Breast epithelium (tissue), 4 donors: ENCODE measurements at places on chromosomes 2 and 18.

DNA sequence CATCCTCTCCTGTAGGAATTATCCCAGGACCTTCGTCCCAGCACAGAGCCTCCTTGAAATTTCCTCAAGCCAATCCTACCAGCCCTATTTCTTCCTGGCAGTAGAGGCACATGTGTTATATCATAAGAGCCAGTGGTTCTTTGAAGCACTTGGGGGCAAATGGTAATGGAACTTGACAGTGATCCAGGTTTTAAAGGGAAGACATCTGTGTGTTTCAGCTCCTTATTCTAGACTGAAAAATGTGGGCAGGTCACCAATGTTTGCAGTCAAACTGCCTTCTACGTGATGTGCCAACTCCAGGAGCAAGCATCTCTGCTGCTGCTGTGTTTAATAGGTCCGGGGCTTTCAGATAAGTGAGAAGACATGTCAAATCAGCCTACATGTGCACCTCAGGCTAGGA, 157.1 kb downstream of the GALNT14 start:
- H3K27ac ChIP-seq: peak overlapping the region; percentile 64

- H3K4me1 ChIP-seq: no peaks in the 10 kb centered on the region
- DNase-seq: no peak
- H3K4me3 ChIP-seq: no peak overlapping the region
- H3K27ac ChIP-seq: no peak overlapping the region
- H3K27me3 ChIP-seq: no peaks in the 10 kb centered on the region
- no peaks in the 10 kb centered on the region for H3K36me3 ChIP-seq
These were observed 40.6 kb downstream of the LCLAT1 start for GRCh38 chr2:30487603-30488002.

DNA sequence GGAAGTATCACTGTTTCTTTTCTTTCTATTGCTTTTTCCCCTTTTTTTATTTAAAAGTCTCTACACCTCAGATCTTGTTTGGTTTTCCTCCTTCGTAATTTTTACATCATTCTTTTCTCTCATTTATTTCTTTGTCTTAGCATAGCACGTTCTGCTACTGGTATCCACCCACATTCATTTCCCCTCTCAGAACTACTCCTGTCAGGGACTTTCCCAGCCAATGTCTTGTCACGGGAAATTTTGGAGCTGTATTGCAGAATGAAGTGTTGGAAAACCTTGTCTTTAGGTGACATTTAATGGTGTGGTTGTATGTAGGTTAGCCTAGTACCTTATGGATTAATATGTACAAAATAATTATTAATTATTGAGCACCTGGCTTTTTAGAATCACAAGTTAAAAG, 34.0 kb downstream of the TTLL4 start:
- peak overlapping the region; percentile 95 for H3K27ac ChIP-seq
- DNase-seq: no peak
- H3K4me3 ChIP-seq: no peak overlapping the region
- no peaks in the 10 kb centered on the region for H3K4me1 ChIP-seq
- no peaks in the 10 kb centered on the region for H3K36me3 ChIP-seq

DNA sequence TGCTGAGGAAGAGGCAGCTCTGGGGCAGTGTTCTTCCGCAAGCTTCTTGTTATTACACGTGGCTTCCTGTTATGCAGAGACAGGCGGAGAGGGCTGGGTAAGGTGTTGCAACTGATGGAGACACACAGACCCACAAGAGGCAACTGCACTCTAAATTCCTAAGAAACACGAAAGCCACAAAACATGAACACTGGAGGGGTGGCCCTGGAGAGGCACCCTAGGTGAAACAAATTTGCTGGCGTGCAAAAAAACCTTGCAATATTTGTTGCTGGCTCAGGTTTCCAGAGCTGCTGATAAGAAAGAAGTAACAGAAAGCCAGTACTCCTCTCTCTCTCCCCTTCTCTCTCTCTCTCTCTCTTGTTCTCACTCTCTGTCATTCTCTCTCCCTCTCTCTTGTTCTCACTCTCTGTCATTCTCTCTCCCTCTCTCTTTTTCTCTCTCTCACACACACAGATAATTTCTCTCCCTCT, 31.8 kb downstream of the ARHGAP25 start:
- no peaks in the 10 kb centered on the region for H3K27me3 ChIP-seq
- H3K4me3 ChIP-seq: no peak overlapping the region
- no peaks in the 10 kb centered on the region for H3K36me3 ChIP-seq

- H3K4me1 ChIP-seq: no peaks in the 10 kb centered on the region
- DNase-seq: no peak
- no peak overlapping the region for H3K4me3 ChIP-seq
- no peak overlapping the region for H3K27ac ChIP-seq
- H3K36me3 ChIP-seq: no peaks in the 10 kb centered on the region
- no peaks in the 10 kb centered on the region for H3K27me3 ChIP-seq
These were observed 399.4 kb downstream of the ZEB2 start for GRCh38 chr2:144120487-144120886.
